ENCODE measurements at places on chromosomes 7 and 10.
A peak's percentile ranks its signal among the peaks of the same experiment; 100 is the strongest.

DNA sequence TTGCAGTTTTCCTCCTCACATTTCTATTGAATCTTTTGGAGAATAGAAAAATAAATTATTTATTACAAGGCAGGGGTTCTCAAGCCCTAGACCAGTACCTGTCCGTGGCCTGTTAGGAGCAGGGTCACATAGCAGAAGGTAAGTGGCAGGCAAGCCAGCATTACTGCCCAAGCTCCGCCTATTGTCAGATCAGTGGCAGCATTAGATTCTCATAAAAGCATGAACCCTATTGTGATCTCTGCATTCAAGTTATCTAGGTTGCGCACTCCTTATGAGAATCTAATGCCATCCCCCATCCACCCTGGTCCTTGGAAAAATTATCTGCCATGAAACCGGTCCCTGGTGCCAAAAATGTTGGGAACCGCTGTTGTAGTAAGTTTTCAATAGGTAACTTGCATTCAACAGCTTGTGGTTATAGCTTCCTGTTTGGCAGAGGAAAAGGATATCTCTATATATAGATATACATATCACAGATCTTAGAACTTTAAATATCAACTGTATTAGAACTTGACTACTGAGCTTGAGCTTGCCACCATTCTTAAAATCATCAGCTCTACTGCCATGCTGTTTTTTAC lies 165.1 kb downstream of the AHR start:
- no peak for DNase-seq

DNA sequence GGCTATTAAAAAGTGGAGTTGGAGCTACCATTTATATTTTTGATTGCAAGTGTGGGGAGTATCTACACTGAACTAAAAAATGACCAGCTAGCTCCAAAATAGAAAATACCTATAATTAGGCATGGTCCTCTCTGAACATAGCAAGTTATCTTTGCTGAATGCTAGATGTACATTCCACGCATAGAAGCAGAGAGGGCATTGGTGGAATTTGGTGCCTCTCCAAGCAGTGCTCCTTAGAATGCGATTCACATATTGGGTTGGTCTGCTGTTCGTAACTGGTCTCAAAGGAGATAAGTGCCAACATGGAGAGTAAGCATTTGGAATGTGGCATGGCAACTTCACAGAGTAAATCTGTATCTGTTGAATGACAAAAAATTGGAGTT lies 196.2 kb downstream of the PTN start:
- DNase-seq: no peak

DNA sequence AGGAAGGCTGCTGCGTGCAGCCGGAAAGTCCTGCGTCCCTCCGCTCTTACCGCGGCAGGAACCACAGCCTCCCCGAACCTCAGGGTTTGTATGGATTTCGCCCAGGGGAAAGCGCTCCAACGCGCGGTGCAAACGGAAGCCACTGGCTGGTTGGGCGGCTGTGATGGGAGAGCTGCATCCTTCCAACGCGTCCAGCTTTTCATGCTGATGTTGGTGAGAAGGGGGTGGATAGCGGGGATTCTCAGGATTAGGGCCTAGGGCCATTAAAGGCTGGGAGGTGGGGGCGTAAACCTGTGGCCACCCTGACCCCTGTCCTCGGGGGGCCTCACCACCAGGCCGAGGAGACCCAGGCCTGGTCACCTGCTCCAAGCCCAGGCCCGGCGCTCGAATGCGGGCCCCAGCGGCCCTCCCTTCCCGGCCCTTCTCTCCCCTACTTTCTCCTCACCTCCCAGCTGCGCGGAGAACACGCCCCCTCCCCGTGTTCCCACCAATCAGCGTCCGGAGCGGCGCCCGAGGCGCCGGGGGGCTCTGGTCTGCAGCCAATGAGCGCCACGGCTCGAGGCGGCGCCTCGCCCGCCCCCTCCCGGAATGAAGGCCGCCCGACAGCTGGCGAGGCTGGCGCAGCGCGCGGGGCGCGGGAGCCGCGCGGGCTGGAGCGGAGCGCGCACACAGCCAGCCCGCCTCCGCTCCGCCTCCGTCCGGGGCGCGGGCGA lies 458 bp upstream of the NANOS1 start:
- DNase-seq: peak; percentile 67

- no peak for DNase-seq
Observed at GRCh38 chr7:40717242-40717641, 582.4 kb downstream of the SUGCT start.

DNA sequence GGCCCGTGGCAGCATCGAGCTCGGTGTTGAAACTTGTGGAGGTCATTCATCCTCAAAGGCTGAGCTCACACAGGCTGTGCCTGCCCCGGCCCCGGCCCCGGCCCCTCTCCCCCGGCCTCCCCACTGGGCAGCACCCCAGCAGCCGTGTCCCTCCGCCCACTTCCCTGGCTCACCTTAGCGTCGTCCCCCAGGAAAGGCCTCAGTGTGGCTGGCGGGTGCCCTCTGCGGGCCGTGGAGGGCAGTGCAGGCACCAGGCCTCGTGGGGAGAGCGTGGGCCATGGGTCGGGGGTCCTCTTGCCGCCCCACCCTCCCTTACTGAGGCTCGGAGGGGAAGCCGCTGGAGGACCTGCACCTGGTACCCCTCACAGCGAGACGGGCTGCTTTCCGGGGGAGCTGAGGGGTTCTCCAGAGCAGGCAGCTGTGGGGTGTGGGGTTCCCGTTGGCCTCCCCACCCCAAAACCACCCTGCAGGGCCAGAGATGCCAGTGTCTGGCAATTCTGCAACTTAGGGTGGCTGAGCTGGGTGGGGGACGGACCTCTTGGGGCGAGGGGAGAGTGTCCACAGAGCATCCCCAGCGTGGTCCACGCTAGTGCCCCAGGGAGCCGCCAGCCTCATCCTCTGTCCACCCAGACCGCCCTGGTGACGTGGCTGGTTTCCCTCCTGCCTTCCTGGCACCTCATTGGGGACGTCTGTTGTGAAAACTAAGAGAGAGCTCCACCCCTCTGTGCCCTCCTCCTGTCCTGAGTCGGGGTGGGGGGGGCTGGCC lies 44.2 kb upstream of the DPYSL4 start:
- no peak for DNase-seq

DNA sequence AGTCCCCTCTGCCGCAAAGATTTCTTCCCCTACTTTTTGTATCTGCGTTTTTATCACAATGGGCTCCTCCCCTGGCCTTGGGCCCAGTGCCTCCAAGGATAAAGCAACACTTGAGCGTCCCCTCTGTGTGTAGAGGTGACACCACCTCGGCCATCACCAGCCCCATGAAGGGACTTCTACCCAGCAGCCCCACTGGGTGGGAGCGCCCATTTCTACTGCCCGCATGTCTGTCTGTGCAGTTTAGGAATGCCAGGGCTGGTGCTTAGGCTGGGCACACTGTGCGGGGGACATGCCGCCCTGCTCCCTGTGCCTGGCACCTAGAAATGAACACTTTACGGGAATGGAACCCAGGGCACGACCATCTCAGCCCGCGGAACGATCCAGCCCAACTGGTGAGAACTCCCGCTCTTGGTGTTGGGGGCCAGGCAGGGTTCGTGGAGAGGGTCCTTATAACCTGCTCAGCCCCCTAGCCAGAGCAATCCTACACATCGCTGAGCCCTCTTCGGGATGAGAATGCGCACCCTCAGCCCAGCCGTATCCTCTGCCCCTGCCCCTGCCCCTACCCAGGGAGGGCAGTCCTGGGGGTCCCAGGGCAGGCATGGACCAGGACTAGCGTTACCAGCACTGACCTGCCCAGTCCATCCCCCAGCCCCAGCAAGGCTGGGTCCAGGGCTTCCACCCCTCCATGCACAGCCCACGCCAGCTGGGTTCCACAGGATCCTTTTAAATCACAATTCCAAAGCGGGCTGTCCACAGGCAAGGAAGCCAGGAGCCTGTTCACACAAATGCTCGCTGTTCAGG lies 12.8 kb downstream of the CRYGN start:
- no peak for DNase-seq

- DNase-seq: no peak
Observed at GRCh38 chr7:7352845-7353244, 170.5 kb downstream of the C1GALT1 start.

DNA sequence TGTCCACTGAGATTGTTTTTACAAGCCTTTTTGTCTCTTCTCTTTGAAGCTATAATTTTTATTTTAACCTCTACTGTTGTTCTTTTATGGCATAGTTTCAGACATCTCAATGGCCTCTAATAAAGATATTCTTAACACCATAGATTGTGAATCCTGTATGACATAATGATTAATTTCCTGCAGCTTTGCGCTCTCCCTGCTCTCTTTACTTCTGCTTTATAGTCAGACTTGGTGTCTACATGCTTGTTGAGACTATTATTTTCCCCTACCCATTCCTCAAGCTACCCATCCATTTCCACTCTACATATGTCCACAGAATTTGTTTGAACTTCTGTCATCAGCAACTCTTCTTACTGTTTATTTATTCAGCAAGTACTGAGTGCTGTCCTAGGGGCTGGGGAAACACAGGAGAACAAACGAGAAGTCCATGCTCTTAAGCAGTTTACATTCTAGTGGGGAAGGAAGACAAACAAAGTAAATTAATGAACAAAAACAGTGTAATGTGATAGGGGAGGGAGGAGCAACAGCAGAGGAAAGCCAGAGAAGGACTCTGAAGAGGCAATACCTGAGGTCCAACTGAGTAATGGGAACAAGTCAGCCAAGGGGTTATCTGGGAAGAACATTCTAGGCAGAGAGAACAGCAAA lies 110.1 kb downstream of the CDK14 start:
- DNase-seq: peak; percentile 3

DNA sequence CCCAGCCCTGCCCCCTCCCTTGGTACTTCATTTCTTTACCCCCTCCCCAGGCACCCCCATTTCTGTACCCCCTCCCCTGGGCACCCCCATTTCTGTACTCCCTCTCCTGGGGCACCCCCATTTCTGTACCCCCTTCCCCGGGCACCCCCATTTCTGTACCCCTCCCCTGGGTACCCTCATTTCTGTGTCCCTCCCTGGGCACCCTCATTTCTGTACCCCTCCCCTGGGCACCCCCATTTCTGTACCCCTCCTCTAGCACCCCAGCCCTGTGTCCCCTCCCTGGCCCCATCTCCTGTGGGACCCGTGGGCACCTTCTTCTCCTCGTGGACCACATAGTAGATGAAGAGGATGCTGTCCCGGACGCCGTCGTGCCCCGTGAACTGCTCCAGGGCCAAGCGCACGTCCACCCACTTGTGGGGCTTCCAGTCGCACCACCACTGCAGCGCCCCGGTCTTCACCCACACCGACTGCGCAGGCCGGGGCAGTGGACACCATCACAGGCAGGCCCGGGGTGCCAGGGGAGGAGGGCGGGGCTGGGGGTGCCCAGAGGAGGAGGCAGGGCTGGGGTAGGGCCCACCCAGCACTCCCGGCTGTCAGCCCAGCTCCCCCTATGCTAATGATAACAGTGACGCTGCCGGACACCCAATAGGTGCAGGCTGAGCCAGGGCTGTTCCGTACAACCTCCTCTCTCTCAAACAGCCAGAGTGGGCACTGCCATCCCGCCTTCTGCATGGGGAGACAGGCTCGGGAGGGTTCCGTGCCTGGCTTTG lies 20.4 kb downstream of the TECPR1 start:
- no peak for DNase-seq

- DNase-seq: no peak
Observed at GRCh38 chr10:127153181-127153580, 43.2 kb downstream of the INSYN2A start.

GRCh38 chr10:126690534-126690933 lies 20.0 kb upstream of the C10orf90 start:
- no peak for DNase-seq

DNA sequence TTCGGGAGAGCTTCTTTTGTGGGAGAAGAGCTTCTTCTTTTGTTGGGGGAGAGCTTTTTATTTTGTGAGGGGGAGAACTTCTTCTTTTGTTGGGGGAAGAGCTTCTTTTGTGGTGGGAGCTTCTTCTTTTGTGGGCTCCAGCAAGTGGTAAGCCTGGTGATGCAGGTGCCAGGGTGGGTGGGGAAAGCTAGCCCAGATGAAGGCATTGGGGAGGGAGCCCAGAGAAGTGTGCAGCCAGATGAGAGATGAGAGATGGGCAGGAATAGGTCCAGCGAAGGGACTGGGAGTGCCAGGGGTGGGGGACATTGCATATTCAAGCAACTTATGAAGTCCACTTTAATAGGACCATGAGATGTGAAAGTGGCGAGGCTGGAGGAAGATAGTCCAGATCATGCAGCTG lies 9.7 kb downstream of the ADRA2A start:
- DNase-seq: no peak

DNA sequence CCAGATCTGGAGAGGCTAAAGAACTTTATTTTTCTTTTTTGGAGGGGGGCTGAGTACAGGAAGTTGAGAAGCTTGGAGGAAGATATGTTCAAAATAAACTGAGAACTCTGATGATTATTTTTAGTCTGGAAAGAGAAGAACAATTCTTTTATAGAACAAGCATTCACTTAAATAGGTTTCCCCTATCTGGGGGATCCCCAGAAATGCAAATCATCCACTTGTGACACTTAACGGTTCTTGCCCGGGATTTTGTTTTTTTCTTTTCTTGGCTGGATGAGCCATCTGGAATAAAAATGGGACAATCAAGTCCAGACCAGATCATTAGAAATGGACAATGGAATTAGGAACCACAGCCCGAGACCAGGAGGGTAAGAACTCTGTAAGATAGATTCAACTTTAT lies 95.9 kb upstream of the EGR2 start:
- no peak for DNase-seq

DNA sequence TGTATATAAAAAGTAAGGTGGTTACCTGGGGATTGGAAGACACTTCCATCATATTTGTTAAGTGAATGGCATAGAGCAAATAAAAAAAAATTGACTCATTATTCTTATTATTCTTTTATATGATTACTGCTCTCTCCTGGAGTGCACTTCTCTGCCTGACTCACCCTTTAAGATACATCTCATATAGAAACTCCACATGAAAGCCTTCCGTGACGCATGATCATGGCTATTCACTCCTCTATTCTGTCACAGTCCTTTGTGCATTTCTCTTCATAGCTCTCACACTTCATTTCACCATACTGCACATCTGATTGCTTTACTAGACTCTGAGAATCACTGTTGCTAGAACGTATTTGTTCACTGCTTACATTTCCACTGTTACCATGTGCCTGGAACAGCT lies 597.3 kb downstream of the CNTNAP2 start:
- DNase-seq: no peak

DNA sequence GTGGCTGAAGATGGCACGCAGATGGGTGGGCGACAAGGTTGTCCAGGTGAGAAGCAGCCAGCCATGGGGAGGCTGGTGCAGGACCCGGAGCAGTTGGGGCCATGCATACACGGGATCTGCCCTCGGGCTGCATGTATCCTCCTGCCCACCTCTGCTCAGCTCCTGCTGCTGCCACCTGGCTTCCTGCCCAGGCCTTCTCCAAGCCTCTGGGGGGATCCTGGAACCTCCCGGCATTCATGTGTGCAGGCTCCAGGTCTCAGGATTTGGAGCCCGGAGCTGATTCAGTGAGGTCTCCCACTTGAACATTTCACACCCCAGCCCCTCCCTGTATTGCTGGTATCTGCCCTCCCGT lies 27.0 kb downstream of the PDGFA start:
- no peak for DNase-seq

Measured in bone marrow (tissue), 2 donors.